Activated CD4-positive, alpha-beta T cell treated with anti-CD3 and anti-CD28 coated beads, Interleukin-10, Interleukin-2, amounts not matched to agents 100 ng/mL and 50 ng/mL, durations not matched to agents 16 hours and 8 hours (primary cell): ENCODE measurements at places on chromosomes 3 and 15.

DNA sequence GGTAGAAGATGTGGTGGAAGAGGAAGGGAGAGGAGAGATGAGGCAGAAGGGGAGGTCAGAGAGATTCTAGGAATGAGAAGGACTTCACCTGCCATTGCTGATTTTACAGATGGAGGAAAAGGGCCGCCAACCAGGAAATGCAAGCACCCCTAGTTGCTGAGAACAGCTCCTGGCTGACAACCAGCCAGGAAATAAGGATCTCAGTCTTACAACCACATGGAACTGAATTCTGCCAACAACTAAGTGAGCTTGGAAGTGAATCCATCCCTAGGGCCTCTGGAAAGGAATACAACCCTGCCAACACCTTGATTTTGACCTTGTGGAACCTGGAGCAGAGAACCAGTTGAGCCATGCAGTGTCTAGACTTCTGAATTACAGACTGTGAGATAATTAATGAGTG lies 86.6 kb downstream of the EDEM1 start:
- no peak for DNase-seq

DNA sequence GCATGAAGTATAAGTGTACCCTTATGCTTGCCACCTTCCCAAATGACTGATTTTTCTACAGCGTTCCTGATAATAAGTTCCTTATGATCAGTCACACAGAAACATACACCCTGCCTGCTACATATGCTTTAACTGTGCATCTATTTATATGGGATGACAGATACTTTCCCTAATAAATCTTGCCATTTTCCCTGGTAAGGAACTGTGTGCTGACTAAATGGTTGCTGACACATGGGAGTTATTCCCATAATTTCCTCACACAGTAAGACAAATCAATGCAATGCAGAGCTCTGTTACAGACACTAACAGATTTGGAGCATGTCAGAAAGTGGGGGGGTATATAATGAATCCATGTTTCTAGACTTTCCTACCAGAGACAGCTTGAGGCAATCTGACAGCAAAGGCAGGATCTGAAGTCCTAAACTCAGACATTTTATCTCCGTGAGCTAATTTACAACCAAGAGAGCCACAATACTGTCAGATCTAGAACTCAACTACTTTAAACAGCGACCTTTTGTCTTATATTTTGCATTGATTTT lies 86.9 kb upstream of the TCF12 start:
- no peak for DNase-seq

GRCh38 chr15:92155934-92156333 lies 237.7 kb upstream of the ST8SIA2 start:
- no peak for DNase-seq

- DNase-seq, result peak; percentile 29
Observed at GRCh38 chr3:170128259-170128976, 53.1 kb downstream of the PHC3 start.

- DNase-seq, result no peak
Observed at GRCh38 chr15:42367041-42367440, 7.7 kb downstream of the CAPN3 start.

GRCh38 chr15:94677202-94677790 lies 445.9 kb downstream of the MCTP2 start:
- DNase-seq, result no peak

DNA sequence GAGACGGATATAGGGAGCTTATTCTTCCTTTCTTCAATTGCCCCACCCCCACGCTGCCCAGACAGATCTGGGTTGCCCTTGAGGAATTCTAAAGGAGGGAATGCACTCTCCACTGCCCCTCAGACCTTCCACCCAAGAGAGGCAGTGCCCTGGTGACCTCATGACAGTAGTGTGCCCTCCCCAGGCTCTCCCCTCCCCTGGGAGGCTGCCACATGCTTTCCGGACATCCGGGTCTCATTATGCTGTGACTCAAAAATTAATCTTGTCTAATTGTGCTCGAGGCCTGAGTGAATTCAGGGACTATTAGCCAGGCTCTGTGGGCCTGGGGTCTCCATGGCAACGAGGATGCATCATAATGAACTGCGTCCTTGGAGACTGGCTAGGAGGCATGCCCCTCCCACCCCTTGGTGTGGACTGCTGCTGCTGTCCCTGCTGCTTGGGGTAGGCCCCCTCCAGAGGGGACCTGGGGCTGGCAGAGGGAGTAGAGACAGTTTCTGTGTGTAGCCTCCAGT lies 20.8 kb downstream of the CORO2B start:
- DNase-seq, result no peak

DNA sequence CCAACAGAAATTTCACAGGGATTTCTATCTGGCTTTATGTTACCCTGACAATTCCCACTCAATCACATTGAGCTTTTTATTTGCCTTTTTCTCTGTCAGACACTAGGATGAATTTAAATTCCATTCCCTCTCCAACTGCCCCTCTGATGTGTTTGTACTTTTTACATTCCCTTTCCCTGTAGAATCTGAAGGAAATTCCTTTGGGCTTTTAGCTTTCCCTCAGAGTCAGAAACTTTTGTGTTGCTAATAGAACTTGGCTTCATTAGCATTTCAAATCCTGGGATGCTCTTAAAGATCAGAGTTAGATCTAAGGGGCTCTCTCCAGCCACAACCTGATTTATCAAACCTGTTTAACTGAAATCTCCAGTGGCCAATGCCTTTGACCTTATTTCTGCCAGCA lies 7.9 kb upstream of the RARB start:
- no peak for DNase-seq

- DNase-seq, result no peak
Observed at GRCh38 chr3:71694358-71694999, 30.7 kb downstream of the EIF4E3 start.

DNA sequence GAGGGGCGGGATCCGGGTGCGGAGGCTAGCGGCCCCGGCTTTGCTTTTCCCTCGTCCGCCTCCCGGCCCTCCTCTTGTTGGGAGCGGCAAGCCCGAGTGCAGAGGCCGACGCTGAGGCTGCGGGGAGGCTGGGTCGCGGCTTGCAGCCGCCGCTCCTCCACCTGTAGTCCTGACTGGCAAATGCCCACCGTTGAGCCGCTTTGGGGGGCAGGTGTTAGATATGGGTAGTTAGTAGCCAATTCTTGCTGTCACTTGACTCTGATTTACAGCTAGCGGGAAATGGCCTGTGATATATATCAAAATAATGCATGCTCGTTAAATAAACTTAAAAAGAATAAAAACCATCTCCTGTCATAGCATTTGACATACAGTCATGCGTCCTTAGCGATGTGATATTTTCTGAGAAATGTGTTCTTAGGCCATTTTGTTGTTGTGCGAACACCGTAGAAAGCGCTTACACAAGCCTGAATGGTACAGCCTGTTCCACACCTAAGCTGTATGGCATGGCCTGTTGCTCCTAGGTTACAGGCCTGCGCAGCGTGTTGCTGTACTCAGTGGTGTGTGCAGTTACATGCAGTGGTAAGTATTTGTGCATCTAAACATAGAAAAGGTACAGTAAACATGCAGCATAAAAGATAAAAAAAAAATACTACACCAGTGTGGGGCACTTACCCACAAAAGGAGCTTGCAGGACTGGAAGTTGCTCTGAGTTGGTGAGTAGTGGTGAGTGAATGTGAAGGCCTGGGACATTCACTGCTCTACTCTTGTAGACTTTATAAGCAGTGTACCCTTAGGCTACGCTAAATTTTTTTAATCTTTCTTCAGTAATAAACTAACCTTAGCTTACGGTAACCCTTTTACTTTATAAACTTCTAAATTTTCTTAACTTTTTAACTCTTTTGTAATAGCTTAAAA lies 873 bp downstream of the CAPN7 start:
- peak; percentile 54 for DNase-seq

GRCh38 chr3:43194490-43195114 lies 88.7 kb upstream of the POMGNT2 start:
- peak; percentile 21 for DNase-seq

GRCh38 chr3:197997936-197998335 lies 37.9 kb downstream of the LMLN start:
- no peak for DNase-seq

DNA sequence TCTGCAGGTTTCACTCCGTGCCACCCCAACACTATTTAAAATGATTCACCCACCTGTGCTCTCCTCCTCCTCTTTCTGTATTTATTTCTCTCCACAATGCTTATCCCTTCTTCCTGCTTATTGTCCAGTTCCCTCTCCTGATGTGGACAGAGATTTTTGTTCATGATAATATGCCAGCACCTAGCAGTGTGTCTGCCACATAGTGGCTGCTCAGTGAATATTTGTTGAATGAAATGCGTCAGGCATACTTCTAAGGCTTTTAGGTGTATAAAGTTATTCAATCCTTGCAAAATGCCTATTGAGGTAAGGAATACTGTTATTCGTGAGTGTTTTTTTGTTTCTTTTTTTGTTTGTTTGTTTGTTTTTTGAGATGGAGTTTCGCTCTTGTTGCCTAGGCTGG lies 67.5 kb upstream of the MME start:
- no peak for DNase-seq

- DNase-seq, result peak; percentile 63
Observed at GRCh38 chr3:68972358-68972979, 40.1 kb upstream of the TAFA4 start.

DNA sequence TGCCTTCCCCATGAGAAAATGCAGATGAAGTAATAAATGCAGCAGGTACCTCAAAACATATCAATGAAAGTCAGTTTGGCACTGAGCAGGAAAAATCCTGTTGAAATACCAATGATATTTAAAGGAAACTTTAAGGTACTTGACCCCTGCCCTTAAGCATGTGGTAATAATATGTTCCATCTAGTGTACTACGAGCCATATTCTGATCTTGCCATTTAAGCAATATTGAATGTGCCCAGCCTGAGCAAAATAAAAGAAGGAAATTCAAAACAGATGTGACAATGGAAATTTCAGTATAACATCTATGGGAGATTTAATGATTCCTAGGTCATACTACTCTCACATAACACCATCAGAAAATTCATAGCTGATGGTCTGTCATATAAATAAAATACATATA lies 191.8 kb upstream of the CGNL1 start:
- no peak for DNase-seq
